Endothelial cell of umbilical vein (primary cell): ENCODE measurements at places on chromosomes 5 and 9. TPM values are rescaled to one million over a fixed set of nuclear protein-coding genes. Genes with fewer than 3 reads are reported as not detected.

GRCh38 chr9:29796291-29796952, 2223.1 kb upstream of the C9orf72 start:
- no peaks in the 10 kb centered on the region for H3K27me3 ChIP-seq
- H3K36me3 ChIP-seq: no peaks in the 10 kb centered on the region
- H3K27ac ChIP-seq: no peak overlapping the region
- no peaks in the 10 kb centered on the region for H3K4me1 ChIP-seq
- H3K4me3 ChIP-seq: no peak overlapping the region
- DNase-seq: no peak

The RNF130 gene
- total RNA-seq: 43.0 and 44.0 TPM in 2 replicates

- no peaks in the 10 kb centered on the region for H3K4me1 ChIP-seq
- no peaks in the 10 kb centered on the region for H3K27me3 ChIP-seq
- no peak overlapping the region for H3K27ac ChIP-seq
- H3K4me3 ChIP-seq: no peak overlapping the region
- no peak for DNase-seq
Measured at GRCh38 chr9:126438741-126439401, 112.2 kb downstream of the MVB12B start.

DNA sequence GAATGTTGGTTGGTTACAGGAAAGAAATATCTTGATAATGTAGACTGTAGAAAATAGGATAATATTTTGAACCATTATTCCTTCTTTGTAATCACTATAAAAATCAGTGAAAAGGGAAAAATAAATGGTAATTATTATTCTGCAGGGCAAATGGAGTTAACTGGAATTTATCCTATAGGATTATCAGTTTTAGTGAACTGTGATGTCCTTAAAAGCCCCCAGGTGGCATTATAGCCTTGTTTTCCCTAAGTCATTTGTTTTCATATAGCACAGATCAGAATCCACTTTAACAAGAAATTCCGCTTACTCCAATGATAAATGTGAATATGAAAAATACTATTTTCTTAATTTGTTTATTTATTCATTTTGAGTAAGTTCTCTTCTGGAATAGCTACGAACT, 26.2 kb upstream of the WDR41 start:
- H3K4me3 ChIP-seq: no peak overlapping the region
- peaks cover 5% of the 10 kb centered on the region for H3K27me3 ChIP-seq
- no peaks in the 10 kb centered on the region for H3K4me1 ChIP-seq
- H3K36me3 ChIP-seq: no peaks in the 10 kb centered on the region

GRCh38 chr5:43643327-43643726, 40.3 kb downstream of the NNT start:
- no peaks in the 10 kb centered on the region for H3K27me3 ChIP-seq
- no peaks in the 10 kb centered on the region for H3K4me1 ChIP-seq
- H3K36me3 ChIP-seq: no peaks in the 10 kb centered on the region
- no peak overlapping the region for H3K27ac ChIP-seq
- no peak for DNase-seq
